NAMALWA (cell line): ENCODE measurements at places on chromosomes 3 and 15.

DNA sequence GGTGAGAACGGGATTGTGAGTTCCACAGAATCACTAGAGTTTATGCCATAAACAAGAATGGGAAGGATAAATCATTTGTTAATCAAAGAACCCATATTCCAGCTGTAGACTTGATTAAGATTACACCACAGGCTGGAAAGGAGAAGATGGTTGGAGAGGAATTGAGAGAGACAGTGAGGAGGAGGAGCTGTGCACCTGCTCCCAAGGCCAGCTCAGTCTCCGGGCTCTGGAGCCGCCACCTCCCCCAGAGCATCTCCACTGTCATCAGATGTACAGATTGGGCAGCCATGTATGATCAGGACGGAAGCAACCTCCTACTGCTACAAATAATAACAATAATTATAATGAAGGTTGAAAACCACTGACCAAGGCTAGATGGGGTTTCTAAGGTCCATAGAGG is 170.0 kb downstream of the MINAR1 start:
- no peak for DNase-seq

- no peak for DNase-seq
Observed at GRCh38 chr3:34387826-34388564, 589.6 kb downstream of the PDCD6IP start.

- no peak for DNase-seq
Observed at GRCh38 chr3:185701611-185702261, 115.6 kb downstream of the SENP2 start.

DNA sequence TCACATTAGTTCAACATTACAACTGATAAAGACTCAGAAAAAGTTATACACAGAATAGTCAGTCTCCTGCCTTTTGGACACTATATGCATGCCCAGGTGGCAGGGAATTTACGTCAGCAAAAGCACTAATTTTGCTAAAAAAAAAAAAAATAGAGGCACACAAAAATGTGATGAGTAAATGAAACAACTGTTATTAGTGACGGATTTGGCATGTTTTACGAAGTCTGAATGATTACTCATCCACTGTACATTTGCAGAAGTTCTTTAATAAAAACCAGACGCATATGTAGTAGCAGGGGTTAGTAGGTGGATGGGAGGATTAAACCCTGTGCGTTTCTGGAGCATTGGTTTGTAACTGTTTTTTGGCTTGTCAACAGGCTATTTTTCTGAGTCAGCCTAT is 99.0 kb downstream of the MITF start:
- no peak for DNase-seq

- no peak for DNase-seq
Observed at GRCh38 chr3:143276592-143276991, 157.0 kb downstream of the CHST2 start.

DNA sequence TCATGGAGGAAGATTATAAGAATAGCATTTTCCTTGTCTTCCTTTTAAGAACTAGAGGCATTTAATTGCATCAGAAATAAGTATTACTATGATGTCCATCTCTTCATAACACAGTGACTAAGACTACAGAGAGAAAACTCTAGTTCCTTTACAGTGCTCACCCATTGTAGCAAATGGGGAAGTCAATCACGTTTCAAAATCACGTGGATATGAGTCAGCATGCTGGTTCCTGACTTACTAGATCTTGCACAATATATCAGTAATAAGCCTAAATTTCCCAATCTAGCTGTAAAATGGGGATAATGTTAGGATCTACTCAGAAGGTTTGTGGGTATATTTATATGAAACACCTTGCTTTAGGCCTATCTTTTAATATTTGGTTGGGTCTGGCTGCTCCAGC is 254.8 kb upstream of the EOMES start:
- DNase-seq = peak; percentile 26
